ENCODE measurements at places on chromosomes 3 and 15.

DNA sequence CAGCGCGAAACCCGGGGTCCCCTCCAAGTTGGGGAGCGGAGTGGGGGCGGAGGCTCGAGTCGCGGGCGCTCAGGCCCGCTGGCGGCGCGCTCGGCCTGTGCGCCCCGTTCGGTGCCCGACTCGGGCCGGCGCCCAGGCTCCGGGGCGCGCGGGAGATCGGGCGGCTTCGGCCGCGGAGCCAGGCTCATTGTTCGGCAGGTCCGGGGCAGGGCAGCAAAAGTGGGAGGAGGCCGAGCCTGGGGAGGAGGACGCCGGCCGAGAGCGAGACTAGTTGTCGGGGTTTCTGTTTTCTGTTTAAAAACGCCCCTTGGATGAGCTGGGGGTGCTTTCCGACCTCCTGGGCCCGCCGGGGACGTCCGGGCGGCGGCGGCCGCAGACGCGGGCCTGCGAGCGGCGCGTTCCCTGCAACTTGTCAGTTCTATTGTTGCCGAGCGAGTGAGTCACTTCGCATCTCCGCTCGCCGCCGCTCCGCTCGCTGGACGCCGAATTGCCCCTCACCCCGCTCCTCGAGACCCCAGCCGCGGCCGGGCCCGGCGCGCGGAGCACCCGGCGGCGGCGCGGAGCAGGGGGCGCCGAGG is 676 bp downstream of the TCF12 start:
- DNase-seq, result peak; percentile 64

DNA sequence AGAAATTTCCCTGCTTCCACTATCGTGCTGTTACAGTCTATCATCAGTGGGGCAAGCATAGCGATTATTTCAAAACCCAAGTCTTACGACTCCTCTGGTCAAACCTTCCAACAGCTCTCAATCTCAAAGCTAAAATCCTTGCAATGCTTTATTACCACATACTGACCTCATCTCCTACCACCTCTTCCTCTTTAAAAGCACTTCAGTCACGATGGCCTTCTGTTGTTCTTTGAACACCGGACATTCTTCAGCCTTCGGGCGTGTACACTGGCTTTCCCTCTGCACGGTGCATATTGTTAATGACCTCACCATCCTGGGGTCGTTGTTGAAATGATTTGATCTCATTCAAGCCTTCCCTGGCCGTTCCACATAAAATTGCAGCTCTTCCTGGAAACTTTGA is 31.1 kb downstream of the MAGEL2 start:
- no peak for DNase-seq

GRCh38 chr15:30990446-30991254 is 778 bp downstream of the MTMR10 start:
- no peak for DNase-seq

DNA sequence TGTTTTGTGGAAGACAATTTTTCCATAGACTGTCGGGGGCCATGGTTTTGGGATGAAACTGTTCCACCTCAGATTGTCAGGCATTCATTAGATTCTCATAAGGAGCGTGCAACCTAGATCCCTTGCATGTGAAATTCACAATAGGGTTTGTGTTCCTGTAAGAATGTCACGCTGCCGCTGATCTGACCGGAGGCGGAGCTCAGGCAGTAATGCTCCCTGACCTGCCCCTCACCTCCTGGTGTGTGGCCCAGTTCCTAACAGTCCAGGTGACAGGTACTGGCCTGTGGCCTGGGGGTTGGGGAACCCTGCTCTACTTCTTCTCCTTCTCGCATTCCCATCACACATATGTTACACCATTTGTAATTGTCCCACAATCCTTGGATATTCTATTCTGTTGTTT is 11.0 kb downstream of the CHRNA7 start:
- DNase-seq, result no peak

DNA sequence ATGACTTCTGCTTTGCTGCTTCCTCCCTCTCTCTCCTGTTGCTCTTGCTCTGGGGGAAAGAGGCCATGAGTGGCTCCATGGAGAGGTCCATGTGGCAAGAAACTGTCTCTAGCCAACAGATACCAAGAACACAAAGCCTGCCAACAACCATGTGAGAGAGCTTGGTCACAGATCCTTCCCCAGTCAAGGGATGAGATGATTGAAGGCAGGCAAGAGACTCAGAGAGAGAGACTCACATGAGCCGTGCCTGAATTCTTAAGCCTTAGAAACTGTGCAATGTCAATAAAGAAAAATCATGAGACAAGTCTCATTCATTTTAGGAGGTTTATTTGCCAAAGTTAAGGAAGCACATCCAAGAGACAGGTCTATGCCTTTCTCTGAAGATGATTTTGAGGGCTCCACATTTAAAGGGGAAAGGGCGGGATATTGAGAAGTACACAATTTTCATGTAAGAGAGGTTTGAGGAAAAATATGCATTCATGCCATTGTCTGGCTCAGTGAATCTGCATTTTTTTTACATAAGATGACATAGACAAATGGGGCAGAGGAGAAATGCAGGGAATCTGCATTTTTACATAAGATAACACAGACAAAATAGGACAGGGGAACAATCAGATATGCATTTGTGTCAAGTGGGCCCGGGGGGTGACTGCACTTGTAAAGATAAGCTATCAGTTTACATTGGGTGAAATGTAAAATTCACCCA is 59.5 kb upstream of the SUCLG2 start:
- no peak for DNase-seq

- no peak for DNase-seq
These were observed 275.4 kb downstream of the NFKBIZ start for GRCh38 chr3:102124704-102125103.

DNA sequence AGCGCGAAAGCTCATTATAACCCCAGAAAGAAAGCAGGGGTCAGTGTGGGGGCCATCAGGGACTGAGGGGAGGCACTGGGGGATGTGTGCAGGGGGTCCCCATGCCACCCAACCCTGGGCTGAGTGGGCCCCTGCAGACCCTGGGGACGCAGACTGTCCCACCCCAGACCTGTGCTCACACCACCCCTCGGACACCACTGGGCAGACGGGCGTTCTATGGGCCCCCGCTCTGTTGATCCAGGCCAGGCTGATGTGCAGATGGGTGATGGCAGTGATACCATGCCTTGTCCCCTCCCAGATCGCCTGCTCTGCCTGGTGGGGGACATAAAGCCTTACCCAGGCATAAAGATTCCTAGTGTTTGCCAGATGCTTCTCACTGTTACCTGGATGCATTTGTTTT is 259.7 kb upstream of the TLE3 start:
- no peak for DNase-seq

DNA sequence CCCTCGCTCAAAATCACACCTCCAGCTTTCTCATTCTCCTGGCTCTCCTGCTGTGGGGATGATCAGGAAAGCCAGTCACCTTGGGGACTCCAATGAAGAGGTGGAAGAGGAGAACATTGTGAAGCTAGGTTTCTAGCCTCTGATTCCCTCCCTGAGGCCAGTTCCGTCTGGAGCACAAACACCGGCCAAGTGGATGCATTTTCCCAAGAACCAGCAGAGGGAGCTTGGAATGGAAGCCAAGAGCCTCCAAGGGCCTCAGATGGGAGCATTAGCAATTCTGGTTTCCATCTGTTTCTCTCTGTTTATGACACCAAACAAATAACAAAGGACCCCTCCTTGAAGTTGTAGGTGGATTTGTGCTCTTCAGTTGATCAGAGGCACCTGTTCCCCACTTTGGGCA is 40.6 kb upstream of the NMNAT3 start:
- no peak for DNase-seq

DNA sequence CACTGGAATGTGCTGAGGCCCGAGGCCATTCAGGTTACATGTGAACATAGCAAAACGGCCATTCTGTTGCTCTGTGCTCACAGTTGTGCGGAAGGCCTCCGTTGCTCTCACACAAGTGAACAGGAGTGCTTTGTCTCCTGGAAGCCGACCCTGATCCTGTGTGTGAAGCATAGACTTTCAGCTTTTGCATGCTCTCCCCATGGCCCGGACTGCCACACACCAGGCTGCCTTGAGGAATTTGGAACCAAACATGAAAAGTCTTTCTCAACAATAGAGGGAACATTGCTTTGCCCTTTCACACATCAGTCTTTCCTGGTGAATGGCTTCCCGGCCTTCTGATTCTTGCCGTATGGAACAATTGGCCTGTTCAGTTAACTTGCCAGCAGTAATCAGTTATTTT is 154.8 kb upstream of the LRIG1 start:
- DNase-seq, result no peak

GRCh38 chr3:147846854-147847478 is 437.8 kb downstream of the ZIC1 start:
- DNase-seq, result no peak

DNA sequence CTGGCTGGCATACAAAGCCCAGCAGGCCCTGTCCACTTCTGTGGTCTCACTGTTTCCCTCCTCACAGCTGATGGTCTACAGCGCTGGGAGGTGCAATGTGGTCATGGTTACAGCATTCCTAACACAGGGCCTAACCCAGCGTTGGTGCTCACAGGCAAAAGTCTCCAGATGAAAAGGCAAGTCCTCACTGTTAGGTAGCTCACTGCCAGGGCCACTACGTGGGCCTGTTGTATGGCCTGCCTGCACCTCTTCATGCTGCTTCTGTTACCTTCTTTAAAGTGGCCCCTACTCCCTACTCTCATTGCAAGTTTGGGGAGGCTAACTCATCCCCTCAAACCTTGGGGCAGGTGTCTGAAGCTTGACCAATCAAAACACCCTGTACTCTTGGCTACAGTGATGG is 31.3 kb downstream of the CCDC13 start:
- DNase-seq, result no peak

- no peak for DNase-seq
These were observed 9.5 kb downstream of the PDE8A start for GRCh38 chr15:84991014-84991712.

GRCh38 chr3:118941236-118941635 is 93.4 kb downstream of the IGSF11 start:
- no peak for DNase-seq

GRCh38 chr3:123583561-123583960 is 1.3 kb downstream of the HACD2 start:
- no peak for DNase-seq
